ENCODE measurements at places on chromosomes 2 and 18.

DNA sequence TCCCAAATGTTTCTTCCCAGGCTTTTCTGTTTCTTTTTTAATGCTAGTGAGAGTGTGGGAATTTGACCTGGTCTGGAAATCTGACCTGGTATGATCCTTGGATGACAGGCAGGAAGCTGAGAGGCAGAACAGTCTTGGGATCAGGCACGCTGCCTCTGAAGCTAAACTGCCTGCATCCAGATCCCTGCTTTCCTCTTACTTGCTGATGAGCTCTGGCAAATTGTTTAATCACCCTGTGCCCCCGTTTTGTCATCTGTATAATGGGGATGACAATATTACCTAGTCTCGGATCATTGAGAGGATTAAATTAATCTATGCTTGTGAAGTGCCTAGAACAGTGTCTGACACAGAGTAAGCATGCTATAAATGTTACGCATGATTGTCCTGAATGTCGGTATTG lies 3.3 kb downstream of the KLHL23 start:
- no peak for DNase-seq

GRCh38 chr2:74497777-74498499 lies 1.5 kb downstream of the LBX2 start:
- DNase-seq: no peak

DNA sequence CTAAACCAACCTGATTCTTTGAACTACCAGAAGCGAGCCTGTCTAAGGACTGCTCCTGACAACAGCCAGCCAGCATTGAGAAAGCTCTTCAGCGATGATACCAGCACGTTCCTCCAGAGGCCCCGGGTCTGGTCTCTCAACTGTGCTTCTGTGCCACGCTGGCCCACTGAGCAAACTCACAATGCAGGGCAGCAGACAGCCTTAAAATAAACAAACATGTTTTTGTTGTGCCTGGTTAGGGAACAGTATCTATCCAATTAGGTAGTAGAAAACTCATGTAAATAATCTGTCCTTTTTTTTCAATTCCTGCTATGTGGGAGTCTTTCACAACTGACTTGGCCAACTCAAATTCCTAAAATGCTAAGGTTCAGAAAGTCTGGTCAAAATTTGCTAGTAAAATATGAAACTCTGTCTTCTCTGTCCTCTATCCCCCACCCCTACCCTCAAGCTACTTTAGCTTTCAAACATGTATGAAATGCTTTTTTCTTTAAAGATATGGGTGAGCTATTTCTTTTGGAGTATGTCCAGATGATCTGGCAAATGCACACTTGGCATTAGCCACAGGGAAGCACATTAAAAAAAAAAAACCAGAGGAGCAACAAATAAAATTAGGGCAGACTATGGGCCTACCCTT lies 21.4 kb upstream of the EML4 start:
- no peak for DNase-seq

GRCh38 chr18:9354256-9354655 lies 19.7 kb downstream of the TWSG1 start:
- DNase-seq: no peak

GRCh38 chr2:98072442-98072841 lies 14.5 kb upstream of the VWA3B start:
- no peak for DNase-seq

DNA sequence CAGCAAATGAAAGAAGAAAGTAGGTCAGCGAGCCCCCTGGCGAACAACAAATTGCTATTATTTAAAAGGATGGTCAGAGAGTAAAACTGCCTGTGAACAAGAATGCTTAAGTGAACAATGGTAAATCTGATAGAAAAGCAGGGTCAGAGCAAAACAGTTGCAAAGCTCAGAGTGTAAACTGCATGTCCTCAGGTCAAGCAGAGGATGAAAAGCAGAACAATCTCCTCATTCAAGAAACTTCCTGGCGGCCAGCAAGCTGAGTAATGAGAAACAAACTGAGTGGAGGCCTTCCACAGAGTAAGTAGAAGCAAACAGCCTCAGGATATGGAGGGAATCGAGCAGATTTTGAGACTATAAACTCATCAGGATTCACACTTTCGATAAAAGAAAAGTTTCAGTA lies 117.9 kb downstream of the PPP1R1C start:
- DNase-seq: no peak

GRCh38 chr2:85746321-85747004 lies 7.3 kb upstream of the ATOH8 start:
- DNase-seq: no peak

DNA sequence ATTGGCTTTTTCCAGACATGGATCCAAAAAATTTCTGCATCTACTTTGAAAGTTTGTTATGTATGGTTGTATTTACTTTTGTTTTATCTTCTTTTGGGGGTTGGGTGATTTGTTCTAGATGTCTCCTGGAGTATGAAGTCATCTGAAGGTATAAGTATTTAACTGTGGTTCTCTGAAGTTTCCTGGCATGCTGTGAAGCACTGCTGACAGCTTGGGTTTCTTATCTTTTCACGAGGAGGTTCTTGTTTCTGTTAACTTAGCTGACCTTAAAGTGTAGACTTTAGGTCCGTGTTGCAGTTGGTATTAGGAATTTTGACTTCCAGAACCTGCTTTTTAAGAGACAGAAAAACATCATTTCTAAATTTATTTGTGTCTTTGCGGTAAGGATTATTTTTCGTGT lies 15.9 kb downstream of the GLS start:
- DNase-seq: no peak

DNA sequence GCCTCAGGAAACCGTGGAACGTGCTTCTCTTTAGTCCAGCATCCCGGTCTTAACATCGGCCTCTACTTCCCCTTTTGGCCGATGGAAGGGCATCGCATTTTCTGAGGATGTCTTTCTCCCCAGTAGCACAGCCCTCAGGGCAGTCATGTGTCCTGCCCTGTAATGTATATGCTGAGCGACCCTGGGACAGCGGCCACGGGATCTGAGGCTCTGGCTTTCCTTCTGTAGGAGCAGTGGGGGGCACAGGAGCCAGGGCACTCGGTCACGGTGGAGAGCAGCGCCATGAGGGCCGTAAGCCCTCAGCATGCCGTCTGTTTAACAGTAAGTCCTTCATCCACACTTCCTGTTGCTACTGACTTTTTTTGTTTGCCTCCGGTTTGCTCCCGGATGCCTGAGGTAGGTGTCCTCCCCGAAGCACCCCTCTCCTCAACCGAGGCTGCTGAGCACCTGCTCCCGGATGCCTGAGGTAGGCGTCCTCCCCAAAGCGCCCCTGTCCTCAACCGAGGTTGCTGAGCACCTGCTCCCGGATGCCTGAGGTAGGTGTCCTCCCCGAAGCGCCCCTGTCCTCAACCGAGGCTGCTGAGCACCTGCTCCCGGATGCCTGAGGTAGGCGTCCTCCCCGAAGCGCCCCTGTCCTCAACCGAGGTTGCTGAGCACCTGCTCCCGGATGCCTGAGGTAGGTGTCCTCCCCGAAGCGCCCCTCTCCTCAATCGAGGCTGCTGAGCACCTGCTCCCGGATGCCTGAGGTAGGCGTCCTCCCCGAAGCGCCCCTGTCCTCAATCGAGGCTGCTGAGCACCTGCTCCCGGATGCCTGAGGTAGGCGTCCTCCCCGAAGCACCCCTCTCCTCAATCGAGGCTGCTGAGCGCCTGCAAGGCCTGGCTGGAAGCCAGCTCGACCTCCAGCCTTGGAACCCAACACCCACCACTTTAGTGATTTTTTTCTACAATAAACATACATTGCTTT lies 169.3 kb downstream of the HDAC4 start:
- no peak for DNase-seq

DNA sequence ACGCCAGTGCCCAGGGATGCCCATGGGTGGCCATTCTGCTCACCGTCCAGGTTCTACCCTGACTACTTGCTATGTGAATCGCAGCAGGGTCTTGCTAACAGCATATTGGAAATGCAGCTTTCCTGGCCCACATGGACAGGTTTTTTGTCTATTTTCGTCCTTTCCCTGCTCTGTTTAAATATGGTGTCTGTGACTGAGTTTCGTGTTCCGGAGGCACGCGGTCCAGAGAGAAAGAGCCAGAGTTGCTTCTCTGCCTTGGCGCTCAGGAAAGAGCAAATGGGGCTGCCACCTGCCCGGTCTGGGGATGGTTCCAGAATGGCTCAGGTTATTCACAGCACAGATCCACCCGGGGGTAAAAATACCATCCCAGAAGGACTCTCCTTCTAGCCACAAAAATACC lies 456.2 kb downstream of the BCL11A start:
- DNase-seq: no peak
